NCI-H187 treated with DMSO at 0.1 percent for 48 hours (cell line): ENCODE measurements at places on chromosomes 5 and 9.

DNA sequence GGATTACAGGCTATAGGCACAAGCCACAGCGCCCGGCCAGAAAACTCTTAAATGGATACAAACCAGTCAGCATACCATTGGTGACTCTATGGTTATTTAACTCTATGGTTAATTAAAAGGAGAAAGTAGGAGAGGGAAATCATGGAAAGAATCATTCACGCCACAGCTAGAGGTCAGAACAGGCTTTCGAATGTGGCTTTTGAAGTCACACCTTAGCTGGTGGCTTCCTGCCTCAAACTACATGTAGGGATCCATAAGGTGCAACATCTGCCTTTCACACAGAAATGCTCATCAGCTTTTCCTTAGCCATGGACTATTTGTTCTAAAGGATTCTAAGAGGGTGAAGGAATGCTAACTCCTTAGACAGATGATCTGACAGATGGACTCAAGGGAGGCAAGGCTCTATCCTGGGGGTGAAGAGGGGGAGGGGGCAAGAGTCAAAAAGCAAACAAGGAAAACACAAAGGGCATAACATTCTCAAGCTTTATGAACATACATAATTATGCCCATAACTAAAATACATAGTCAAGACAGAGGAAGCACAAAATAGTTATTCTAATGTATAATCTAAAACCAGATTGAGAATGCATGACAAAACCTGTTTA, 130.9 kb downstream of the EFNA5 start:
- no peak for DNase-seq

- DNase-seq: no peak
Measured at GRCh38 chr5:36606036-36606427, 374 bp upstream of the SLC1A3 start.

- DNase-seq: no peak
Measured at GRCh38 chr9:95880021-95880690, 4.7 kb downstream of the ERCC6L2 start.

- DNase-seq: no peak
Measured at GRCh38 chr9:95197692-95198271, 119.7 kb downstream of the FANCC start.

GRCh38 chr9:9819886-9820285, 792.9 kb downstream of the PTPRD start:
- DNase-seq: no peak

- no peak for DNase-seq
Measured at GRCh38 chr9:117624106-117624505, 80.1 kb upstream of the TLR4 start.

DNA sequence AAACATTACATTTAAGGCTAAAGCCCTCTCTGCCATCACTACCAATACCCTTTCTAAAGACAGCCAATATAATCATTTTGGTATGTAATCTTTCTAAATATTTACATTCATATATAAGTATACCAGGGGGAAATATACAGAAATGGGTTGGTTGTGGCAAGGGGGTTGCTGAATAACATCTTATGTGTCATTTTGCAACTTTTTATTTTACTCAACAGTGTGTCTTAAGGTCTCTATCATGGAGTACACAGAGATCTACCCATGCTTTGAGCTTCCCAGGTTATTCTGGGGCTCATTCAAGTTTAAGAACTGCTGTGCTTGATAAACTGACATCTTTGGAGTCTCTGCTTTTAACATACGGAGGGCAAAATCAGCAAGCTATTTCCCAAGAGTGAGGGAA, 7.4 kb upstream of the FAT2 start:
- no peak for DNase-seq

GRCh38 chr5:43874772-43875171, 271.8 kb downstream of the NNT start:
- DNase-seq: no peak

DNA sequence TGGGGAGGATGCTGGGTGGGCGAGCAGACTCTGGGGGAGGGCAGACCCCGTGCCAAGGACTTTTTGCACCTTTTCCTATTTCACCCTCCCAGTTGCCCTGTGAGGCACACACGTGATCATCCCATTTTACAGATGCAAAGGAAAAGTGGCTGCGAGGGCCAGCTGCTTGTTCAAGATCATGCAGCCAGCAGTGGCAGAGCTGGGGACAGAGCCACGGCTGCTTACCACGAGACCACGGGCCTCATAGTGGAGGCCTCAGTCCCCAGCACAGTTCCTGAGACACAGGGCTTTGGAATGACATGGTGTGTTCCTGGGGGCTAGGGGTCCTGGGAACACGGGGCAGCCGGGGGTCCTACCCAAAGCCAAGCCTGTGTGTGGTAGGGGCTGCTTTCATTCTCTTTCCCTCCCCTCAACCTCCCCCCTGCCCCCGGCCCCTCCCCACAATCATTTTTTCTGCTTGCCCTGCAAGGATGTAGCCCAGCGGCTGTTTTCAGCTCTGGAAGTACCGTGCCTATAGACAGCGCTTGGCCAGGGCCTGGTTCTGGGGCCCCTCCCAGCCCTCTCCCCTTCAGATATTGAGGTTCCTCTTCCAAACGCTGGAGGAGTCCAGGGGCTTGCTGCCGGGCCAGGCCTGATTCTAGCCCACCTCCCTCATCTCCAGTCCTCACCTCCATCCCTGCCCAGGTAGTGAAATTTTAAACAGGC, 58.5 kb upstream of the IER5L start:
- no peak for DNase-seq

GRCh38 chr9:124570942-124571666, 63.9 kb upstream of the NR5A1 start:
- no peak for DNase-seq

DNA sequence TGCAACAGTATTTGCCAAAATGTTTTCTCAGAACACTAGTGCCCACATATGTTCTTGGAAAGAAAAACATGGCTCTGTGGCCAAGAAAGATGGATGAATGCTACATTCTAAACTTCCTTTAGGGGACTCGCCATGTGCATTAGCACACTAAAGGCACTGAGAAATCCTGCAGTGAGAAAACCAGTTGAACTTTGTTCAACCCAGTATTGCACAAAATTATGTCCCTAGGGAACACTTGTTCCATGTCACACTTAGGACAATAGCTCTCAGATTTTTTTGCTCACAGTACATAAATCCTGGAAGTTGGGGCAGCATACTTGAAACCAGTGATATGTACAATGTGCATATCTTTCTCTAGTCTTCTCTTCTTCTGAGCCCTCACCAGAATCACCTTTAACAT, 96.6 kb downstream of the ADRB2 start:
- DNase-seq: no peak

DNA sequence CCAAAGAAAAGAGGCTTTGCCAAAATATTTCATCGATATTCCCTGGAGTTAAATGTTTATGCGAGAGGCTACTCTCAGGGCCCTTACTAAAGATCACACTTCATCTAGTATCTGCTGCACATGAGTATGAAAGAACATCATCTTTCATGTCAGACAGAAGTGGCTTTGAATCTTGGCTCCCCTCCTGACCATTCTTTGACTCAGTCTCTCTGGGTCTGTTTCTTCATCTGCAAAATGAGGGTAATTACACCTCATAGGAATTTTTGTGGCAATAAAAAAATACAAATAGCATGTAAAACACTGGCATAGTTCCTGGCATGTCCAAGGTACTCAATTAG, 58.1 kb downstream of the SLIT3 start:
- DNase-seq: no peak

DNA sequence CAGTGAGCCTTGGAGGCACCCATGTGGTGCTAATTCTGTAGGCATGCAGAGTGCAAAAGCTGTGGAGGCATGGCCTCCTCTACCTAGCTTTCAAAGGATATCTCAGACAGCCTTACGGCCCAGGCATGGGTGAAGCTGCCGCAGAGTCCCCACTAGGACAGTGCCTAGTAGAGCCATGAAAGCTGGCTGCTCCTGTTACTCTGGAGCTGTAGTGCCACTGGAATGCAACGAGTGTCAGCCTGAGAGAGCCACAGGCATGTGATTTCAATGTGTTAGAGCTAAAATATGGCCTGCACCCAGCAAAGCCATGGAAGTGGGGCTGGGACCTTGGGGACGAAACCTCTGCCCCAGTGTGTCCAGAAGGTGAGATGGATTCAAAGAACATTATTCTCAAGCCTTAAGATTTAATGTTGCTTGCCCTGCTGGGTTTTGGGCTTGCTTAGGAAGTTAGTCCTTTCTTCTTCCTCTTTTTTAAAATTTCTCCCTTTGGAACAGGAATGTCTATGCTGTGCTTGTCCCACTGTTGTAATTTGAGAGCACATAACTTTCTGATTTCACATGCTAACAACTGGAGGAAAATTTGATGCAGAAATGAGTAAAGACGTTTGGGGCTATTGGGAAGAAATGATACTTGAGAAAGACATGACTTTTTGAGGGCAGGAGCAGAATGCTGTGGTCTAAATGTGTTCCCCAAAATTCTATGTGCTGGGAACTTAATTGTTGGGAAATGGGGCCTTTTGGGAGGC, 298.4 kb downstream of the PSAT1 start:
- DNase-seq: no peak

GRCh38 chr9:103304797-103305196, 309.7 kb downstream of the CYLC2 start:
- no peak for DNase-seq

DNA sequence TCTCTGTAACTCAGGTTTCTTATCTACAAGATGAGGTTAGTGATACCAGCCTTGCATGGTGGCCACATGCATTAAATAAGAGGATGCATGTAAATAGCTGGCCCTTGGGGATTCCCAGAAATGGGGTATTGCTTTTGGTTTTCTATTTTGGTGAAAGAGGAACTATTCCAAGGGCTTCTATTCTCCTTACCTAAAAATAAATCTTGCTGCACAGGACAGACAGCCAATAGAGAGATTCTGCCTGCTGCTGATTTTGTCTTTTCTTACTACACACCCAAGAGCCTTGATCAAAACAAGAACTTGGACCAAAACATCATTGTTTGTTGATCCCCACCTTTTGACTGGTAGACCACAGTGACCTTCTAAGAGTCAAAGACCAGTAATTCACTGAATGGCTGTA, 161.8 kb downstream of the PJA2 start:
- DNase-seq: no peak

GRCh38 chr9:37443566-37443965, 21.1 kb downstream of the GRHPR start:
- DNase-seq: no peak

GRCh38 chr9:7534211-7534935, 265.2 kb downstream of the DMAC1 start:
- no peak for DNase-seq

- no peak for DNase-seq
Measured at GRCh38 chr9:126661521-126662251, 48.0 kb downstream of the LMX1B start.

DNA sequence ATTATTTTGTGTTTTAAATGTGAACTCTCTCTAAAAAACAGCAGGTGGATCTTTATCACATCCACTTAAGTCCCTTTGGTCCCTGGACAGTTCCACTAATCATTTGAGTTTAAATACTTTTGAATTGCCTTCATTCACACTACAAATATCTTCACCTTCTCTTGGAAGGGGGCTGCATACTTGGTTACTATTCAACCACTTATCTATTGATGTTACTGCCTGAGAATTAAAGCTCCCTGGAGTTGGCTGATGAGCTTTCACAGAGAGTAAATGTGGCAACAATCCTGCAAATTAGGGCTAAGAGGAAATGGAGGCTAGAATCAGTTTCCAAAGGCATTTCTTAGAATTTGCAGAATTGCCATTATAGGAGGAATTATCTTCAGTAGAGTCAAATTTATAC, 180.4 kb downstream of the ST8SIA4 start:
- DNase-seq: no peak

- no peak for DNase-seq
Measured at GRCh38 chr9:133552236-133552635, 17.7 kb downstream of the ADAMTSL2 start.

GRCh38 chr5:127425868-127426267, 91.6 kb upstream of the PRRC1 start:
- DNase-seq: no peak

DNA sequence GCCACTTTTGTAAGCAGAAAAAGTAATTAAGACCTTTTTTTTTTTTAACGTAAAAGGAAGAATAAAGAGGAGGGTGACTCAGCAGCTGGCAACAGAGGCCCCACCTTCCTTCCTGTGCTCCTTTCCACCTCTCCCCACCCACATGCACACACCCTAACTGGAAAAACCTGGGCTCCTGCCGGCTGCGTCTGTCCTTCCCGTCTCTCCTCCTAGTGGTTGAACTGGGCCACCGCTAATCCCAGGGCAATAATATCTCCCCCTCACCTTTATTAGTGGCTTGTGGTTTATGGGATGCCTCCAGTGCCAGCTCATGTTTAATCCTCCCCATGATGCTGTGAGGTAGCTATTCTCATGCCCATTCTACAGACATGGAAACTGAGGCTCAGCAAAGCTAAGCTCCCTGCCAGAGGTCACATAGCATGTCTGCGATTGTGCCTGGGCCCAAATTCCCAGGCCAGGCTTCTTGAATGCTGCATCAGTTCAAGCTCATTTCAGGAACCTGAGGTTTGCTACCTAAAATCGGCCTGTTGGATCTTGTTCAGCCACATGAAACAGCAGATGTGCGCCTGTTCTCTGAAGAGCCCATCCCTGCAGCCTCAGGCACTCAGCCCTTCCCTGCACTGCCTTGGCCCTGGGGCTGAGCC, 60.9 kb upstream of the IL17B start:
- no peak for DNase-seq

GRCh38 chr5:11224436-11225187, 463.6 kb upstream of the DAP start:
- no peak for DNase-seq

DNA sequence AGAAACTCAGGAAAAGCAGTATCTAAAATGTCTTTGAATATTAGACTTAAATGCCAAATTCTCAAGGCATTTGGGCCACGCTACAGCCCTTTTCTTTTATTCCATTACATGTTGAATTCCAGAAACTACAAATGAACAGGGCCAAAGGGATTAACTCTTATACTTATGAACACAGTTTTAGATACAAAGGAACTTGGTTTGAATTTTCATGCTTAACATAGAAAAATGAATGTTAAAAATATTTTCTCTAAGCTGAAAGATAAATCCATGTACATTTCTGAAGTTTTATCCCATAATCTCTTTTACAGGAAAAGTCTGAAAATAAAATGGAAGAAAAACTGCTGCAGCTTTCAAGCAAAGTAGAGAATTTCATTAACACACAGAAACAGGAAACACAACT, 56.8 kb downstream of the FAM81B start:
- no peak for DNase-seq
